ENCODE measurements at places on chromosomes 4 and X.
A peak's percentile ranks its signal among the peaks of the same experiment; 100 is the strongest.

GRCh38 chr4:8329859-8330761 lies 60.6 kb downstream of the HTRA3 start:
- DNase-seq: no peak

DNA sequence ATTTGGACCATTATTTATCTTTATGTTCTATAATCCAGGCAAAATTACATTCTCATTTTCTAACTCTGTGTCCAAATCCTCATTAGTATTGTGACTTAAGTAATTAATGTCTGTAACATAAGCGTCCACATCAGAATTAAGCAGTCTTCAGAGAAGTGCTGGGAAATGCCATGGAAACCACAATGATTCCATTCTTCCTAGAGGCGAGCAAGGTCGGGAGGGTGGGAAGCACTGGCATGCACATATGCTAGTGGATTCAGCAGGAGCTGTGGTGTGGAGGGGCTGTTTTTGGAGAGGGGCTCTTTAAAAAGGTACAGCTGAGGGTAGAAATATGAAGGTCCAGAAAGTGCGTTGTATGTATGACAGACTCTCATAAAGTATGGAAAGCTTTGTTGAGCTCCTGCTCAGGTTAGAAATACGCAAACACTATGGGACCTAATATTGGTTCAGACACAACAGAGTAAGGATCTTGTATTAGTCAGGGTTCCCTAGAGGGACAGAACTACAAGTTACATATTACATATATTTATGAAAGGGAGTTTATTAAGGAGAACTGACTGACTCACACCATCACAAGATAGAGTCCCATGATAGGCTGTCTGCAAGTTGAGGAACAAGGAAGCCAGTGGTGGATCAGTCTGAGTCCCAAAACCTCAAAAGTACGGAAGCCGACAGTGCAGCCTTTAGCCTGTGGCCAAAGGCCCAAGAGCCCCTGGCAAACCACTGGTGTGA lies 61.5 kb downstream of the GLRA2 start:
- DNase-seq: no peak

DNA sequence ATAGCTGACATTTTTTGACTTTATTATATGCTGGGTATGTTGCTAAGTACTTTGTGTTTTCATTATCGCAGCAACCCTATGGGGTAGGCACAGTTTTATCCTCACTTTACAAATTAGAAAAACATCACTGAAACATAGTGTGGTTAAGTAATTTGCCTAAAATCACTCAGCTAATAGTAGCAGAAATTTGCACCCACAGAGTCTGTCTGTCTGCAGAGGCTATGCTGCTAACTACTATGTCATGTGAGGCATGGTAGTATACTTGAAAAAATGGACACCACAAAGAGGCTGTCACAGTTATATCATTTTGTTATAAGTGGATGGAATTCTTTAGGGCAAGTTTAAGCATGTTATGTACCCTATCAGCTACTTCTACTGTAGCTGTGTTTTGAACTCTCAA lies 69.0 kb downstream of the STAG2 start:
- no peak for DNase-seq

DNA sequence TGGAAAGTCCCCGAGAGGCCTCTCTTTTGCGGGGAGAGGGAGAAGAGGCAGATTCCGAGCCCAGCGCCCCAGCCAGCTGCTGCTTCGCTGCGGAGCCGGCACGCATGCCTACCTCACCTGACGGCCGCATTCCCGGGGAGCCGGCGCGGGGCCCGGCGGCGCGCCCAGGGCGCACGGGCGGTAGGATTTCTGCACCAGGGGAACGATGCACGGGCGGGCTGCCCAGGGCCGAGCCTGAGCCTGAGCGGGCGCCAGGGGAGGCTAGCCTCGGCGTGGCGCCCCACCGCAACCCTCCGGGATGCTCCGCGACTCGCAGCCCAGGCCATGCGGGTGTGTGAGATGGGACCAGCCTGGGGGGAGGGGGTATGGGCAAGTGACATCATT lies 81.3 kb upstream of the SCML1 start:
- DNase-seq: no peak

GRCh38 chrX:49129427-49129826 lies 5.9 kb upstream of the GPKOW start:
- DNase-seq: no peak

DNA sequence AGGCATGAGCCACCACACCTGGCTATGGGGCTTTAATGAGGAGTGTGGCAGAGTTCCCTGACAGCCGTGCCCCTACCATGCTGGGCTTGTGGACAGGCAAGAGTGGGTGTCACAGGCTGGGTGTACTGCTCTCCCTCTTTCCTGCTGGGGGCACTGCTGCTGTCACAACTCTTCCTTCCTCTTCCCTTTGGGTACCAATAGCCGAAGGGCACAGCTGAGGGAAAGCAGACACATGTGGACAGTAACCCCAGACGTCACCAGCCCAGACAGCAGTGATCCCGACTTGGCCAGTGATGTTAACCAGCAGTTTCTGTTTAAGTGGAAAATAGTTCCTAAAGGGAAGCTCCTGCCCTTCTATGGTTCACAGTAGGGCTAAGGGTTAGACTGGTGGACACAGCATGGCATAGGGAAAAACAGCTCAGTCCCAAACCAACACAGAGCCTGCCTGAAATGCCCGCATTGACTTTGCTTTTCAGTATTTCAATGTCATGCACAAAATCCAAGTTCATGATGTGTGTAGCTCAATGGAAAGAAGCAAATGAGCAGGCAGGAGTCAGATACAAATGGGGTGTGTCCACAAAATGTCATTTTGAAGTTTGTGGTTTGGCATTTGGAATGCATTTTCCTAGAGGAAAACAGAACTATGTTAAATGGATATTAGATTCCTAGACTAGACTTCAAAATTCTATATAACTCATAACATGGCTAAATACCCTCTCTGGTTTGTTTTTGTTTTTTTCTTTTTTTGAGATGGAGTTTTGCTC lies 24.9 kb upstream of the DDX3X start:
- DNase-seq: peak; percentile 6

- DNase-seq: no peak
These were observed 1040.0 kb downstream of the FAT4 start for GRCh38 chr4:126354784-126355183.

DNA sequence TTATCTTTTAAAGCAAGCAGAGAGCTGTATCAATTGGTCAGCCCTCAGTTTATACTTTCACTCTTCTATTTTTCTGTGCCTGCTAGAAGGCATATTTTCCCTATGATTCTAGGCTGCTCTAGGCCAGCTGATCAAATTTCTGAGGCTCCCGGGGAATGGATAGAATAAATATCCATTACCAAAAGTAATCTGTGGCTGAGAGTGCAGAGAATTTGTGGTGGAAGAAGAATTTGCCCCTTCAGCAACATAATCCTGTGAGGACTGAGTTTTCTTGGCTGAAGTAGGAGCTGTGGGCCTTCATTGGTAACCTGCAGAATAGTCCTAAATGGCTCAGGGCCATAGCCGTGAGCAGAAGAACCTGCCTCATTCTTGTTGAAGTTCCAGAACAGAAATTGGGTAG lies 314.6 kb upstream of the CASK start:
- no peak for DNase-seq

GRCh38 chr4:174016251-174016650 lies 267.2 kb downstream of the FBXO8 start:
- DNase-seq: no peak

- no peak for DNase-seq
These were observed 4.0 kb downstream of the TCEAL2 start for GRCh38 chrX:102129473-102129872.

DNA sequence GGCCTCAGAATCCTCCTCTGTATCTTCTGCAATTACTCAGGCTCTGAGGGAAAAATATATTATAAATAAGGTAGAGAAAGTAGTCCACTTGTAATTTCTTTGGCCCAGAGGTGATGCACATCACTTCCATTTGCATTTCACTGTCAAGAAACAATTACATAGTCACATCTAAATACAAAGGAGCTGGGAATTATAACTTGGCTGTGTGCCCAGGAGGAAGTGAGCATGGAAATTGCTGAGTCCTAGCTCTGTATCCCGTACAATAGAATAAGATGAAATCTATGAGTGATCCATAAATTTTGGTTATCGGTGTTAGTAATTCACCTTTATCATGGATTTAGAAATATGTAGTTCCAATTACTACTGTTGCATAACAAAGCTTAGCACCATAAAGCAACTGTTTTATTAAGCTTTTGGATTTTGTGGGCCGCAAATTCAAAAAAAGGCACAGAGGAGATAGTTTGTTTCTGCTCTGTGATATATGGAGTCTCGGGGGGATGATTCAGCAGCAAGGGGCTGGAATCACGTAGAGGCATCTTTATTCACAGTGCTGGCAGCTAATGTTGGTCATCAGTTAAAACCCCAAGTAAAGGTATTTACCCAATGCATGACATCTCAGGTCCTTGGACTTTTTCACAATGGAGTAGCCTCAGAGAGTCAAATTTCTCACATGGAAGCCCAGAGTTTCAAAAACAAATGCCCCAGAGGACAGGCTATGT lies 241.4 kb upstream of the GALNT7 start:
- no peak for DNase-seq

GRCh38 chr4:94598758-94599157 lies 147.0 kb downstream of the PDLIM5 start:
- DNase-seq: no peak

GRCh38 chr4:20358110-20358509 lies 106.4 kb downstream of the SLIT2 start:
- DNase-seq: no peak

GRCh38 chr4:5632571-5632970 lies 75.8 kb downstream of the EVC2 start:
- no peak for DNase-seq

All from CD4-positive, alpha-beta T cell treated with Interleukin-4 for 1 hour (primary cell).